ENCODE measurements at places on chromosomes 7 and 10.

GRCh38 chr10:73865459-73866442 is 8.6 kb downstream of the CAMK2G start:
- DNase-seq: peak; percentile 76

GRCh38 chr7:28570970-28571288 is 158.6 kb downstream of the CREB5 start:
- no peak for DNase-seq

DNA sequence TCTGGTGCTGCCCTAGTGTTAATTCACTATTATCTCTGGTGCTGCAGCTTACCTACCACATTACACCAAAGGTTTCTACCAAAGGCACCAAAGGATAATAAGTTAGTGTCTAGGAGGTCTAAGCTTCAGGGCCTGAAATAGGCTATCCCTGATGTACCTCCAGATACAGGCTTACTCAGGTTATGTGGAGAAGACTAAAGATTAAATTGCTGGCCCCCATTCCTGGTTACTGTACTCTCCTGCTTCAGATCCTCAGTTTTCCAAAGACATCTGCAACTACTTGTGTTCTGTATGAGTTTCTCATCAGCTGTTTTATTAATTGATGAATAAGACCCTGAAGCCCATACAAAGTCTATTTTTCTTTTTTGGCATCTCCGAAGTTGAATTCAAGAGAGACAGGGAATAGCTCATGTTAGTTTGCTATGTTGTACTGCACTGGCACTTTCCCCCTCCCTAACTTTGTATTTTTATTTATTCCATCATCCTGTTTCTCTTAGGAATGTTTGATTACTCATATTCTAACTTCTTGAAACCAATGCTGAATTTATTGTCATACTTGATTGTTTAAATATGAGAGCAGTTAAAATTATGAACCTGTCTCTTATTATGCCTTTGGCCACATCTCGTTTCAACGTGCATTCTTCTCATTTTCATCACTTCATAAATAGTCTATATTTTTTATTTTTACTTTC is 85.9 kb downstream of the PON1 start:
- no peak for DNase-seq

- no peak for DNase-seq
Measured at GRCh38 chr7:31744294-31744874, 57.4 kb downstream of the PPP1R17 start.

DNA sequence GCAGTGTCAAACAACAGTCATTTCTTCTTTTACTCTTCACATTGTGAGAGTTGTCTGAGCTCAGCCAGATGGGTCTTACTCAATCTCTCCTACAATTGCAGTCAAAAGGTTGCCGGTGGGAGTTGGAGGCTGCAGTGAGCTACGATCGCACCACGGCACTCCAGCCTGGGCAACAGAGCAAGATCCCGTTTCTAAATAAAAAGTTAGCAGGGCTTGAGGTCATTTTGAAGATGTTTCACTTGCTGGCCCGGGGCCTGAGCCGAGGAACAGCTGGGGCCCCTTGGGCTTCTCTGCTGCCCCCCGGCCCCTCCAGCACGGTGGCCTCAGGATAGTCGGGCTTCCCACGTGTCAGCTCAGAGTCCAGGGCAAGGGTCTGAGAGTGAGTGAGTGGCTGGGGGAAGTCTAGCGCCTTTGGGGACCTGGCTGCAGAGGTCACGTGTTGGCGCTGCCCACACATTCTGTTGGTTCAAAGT is 40.4 kb downstream of the GTF2IRD1 start:
- DNase-seq: no peak

DNA sequence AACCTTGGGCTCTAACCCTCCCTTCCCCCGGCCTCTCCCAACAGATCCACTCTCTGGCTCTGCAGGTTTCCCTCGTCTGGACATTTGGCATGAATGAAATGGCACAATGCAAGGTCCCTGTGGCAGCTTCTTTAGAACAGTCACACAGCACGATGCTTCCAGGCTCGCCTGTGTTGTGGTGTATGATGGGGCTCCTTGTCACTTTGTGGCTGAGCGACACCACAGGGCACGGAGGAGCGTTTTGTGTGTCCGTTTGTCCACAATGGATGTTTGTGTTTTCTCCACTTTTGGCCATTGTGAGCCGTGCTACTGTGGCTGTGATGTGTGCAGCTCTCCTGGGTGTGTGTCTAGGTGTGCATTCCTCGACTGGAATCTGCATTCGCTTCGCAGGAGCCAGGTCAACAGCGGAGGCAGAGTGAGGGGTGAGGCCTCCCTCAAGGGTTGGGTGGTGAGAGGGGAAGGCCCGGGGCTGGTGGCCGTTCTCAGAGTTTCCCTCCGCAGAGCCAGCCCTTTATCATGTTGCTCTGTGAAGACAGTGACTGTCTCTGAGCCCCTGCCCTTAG is 22.3 kb upstream of the SHH start:
- no peak for DNase-seq

- DNase-seq: no peak
Measured at GRCh38 chr10:96465599-96465998, 48.1 kb downstream of the TLL2 start.

DNA sequence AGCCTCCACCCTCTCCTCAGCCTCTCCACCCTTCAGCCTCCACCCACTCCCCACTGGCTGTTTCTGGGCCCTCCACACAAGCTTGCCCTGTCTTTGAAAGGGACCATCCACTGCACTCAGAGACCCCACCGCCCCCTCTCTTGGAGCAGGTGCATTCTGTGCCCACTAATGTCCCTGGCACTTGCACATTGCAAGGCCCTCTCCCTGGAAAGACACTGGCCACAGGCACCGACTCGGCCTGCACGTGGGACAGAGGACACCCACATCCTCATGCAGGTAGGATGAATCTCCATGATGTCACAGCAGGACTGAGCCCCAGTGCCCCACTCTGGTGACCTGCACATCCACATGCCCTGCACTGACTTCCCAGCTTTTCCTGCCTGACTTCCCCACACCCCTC is 36.8 kb upstream of the EBF3 start:
- no peak for DNase-seq

DNA sequence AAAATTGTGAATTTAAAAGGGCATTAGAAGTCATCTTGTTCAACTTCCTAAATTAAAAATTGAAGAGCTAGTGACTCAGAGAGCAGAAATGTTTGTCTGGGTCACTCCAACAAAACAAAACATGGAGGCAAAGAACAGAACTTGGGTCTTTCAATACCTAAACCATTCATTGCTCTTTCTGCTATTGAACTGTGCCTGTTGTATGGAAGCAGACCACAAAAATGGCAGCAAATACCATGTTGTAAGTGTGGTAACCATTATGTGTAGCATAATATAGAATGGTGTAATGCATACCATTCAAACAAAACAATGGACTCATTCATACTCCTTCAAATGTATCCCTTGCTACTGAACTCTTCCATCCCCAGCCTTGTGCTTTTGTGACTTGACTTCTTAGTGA is 360.2 kb upstream of the NRG3 start:
- no peak for DNase-seq

- DNase-seq: no peak
Measured at GRCh38 chr7:139362981-139363380, 3.3 kb downstream of the LUC7L2 start.

- no peak for DNase-seq
Measured at GRCh38 chr10:75291805-75292204, 56.0 kb upstream of the COMTD1 start.

GRCh38 chr7:98232799-98233198 is 19.2 kb downstream of the TECPR1 start:
- DNase-seq: no peak

DNA sequence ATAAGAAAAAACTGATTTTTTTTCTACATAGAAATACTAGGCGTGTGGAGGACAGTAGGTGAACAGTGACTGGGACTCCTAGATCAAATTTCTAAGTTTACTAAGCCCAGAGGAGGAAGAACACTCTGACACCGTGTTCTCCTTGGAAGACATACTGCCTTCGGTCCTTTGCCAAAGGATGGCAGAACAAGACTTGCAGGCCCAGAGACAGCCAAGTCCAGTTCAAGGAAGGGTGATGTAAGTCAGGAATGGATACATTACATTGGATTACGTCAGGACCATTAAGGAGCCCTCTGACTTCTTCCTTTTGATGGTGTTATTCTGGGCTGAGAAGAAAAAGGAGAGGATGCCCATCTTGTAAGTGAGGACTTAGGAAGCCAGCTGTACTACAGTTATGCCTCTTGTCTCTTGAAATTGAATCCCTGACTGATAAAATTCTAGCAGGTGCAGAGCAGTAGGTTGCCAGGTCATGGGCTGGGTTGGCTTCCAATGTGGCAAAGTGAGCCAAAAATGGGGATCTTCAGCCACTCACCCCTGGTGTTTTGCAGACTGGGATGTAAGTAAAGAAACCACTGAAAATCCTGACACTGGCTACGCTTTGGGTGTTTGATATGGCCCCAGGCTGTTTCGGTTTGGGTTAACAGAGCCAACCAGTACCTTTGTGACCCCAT is 45.1 kb downstream of the RELN start:
- DNase-seq: no peak

DNA sequence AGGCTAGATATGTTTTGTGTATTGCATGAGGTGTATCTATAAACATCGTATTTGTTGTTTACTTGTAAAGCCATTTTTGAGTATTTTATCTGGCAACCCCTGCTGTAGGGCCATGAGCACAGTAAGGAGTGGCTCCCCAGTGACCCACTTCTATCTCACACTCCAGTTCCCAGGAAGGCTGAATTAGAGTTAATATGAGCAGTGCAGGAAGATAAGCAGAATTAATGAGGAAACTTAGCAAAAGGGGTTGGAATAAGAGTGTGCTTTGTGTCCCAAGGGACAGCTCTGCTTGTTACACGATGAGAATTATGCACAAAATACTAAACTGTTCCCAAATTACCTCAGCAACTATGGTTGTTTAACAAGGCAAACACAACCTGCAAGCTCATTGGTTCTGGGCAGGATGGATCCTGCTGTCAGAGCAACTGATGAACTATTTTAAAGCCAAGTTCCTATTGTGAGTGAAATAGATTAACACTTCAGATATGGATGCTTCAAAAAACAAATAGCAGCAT is 1005.8 kb downstream of the NRG3 start:
- DNase-seq: no peak

DNA sequence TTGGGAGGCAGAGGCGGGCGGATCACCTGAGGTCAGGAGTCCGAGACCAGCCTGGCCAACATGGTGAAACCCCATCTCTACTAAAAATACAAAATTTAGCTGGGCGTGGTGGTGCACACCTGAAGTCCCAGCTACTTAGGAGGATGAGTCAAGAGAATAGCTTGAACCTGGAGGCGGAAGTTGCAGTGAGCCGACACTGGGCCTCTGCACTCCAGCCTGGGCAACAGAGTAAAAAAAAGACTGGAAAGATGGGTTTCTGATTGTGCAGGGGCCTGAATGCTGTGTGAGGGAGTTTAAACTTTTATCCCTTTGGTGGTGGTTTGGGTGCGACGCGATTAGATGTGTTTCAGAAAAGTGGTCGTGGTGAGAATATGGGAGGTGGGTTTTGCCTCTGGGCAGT is 1.8 kb downstream of the CHST12 start:
- no peak for DNase-seq

- no peak for DNase-seq
Measured at GRCh38 chr10:114915294-114915693, 22.7 kb upstream of the TRUB1 start.

- no peak for DNase-seq
Measured at GRCh38 chr7:10412422-10413019, 561.2 kb upstream of the PHF14 start.

DNA sequence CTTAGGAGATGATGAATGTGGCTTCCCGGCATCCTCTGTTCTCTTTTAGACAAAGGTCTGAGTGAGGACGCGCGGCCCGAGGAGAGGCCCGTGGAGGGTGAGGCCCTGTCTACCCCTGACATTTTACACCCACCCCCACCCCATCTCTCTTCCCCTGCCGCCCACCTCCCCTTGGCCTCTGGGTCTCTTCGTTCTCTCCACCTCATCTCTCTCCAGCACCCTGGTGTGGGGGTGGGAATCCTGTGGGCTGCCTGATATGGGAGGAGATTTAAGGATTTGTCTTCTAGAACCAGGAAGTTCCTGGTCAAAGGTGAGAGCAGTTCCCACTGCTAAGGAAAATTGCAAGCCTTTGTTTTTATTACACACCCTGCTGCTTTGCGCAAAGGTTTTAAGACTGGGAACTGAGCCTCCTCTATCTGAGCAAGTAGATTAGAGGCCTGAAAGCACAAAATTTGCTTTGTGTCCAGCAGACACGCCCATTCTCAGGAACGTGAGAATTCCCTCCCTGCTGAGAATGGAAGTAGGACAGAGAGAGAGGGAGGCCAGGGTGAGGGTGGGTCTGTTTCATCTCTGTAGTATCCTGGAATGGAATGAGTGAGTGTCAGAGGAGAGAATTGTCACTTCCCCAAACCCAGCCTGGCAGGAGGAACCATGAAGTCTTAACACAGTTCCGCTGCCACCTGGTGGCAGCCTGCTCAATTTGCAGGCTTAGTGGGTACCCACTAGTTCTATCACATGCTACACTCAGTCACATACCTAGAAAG is 91.2 kb downstream of the GTF2IRD1 start:
- no peak for DNase-seq

GRCh38 chr10:7491949-7492659 is 81.3 kb upstream of the SFMBT2 start:
- no peak for DNase-seq

DNA sequence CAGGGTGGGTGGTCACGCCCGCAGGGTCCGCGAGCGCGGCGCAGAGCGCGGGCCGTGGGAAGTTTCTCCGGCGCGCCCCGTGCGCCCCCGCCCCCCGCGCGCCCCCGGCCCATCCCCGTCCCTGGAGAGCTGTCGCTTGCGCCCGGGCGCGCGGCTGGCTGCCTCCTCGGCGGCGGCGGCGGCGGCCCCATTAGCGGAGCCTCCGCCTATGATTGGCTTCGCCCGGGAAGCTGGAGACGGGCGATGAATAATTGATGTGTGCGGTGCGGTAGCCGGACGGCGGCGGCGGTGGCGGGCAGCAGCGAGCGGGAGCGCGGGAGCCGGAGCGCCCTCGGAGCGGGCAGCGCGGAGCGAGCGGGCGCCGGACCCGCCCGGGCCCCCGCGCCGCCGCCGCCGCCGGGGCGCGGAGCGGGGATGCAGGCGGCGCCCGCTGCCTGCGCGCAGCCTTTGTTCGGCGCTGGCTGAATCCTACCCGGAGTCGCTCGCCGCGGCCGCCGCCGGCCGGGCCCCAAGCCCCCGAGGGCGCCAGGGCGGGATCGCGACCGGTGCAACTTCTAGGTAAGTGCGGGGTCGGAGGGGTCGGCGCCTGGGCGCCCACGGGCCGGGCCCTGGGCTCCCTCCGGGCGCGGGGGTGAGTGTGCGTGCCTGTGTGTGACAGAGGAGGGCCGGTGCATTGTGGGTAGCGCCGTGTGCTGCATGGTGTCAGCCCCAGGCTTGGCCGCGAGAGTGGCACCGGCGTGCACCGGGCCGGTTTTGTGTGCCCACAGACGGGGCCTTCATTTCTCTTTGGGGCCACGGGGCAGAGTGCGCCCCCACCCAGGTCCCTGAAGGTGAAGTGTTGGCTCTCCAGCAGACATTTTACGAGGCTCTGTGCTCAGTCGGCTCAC is 103.8 kb upstream of the PPIF start:
- peak; percentile 44 for DNase-seq

GRCh38 chr7:147968046-147968610 is 622.4 kb upstream of the C7orf33 start:
- DNase-seq: no peak

- no peak for DNase-seq
Measured at GRCh38 chr7:158842486-158842885, 13.2 kb upstream of the ESYT2 start.

- DNase-seq: no peak
Measured at GRCh38 chr7:108604307-108605077, 34.8 kb downstream of the DNAJB9 start.

- DNase-seq: no peak
Measured at GRCh38 chr10:104577861-104578521, 63.1 kb upstream of the SORCS3 start.

- DNase-seq: no peak
Measured at GRCh38 chr7:133776266-133776665, 350.9 kb upstream of the LRGUK start.

GRCh38 chr10:123325663-123326190 is 171.5 kb downstream of the BUB3 start:
- no peak for DNase-seq
